ENCODE measurements at places on chromosomes 1 and 21.

DNA sequence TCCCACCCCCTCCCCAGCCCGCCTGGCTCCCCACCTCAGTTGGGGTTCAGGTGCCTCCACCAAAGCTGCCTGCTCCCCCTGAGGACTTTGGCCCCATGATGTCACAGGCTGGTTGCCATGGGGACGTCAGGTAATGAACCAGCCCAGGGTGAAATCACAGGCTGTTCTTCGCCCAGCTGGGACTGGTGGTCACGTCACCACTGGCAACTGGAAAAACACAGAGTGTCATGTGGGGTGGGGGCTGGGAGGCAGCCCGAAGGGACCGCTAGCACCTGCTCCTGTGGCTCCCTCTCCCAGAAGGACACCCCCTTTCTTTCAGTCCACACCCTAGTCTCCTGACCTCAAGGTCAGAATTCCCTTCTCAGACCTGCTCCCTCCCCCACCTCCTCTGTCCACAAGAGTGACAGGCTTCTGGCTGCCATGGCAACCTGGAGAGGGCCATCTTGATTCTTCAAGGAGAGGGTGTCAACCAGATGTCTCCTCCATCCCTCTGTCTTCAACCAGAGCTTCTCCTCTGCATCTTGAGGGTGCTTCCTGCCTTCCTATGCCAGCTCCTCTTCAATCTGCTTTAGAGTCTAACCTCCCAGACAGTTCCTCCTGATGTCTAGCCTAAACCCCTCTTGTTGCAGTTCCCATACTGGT lies 6.2 kb downstream of the FAM131C start:
- DNase-seq: no peak

DNA sequence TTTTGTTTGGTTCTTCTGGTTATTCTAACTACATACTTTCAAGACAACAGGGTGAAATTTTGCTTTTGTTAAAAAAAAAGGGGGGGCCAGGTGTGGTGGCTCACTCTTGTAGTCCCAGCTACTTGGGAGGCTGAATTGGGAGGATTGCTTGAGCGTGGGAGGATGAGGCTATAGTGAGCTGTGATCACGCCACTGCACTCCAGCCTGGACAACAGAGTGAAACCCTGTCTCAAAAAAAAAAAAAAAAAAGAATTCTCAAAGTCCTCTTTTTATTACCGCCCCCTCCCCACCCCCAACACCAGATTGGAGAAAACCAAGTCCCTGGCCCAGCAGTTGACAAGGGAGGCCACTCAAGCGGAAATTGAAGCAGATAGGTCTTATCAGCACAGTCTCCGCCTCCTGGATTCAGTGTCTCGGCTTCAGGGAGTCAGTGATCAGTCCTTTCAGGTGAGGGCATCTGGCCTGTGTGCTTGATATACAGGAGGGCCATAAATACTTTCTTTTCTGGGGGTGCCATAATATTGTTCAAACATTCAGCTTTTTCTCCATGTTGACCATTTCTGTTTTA lies 50.2 kb downstream of the LAMC2 start:
- no peak for DNase-seq

DNA sequence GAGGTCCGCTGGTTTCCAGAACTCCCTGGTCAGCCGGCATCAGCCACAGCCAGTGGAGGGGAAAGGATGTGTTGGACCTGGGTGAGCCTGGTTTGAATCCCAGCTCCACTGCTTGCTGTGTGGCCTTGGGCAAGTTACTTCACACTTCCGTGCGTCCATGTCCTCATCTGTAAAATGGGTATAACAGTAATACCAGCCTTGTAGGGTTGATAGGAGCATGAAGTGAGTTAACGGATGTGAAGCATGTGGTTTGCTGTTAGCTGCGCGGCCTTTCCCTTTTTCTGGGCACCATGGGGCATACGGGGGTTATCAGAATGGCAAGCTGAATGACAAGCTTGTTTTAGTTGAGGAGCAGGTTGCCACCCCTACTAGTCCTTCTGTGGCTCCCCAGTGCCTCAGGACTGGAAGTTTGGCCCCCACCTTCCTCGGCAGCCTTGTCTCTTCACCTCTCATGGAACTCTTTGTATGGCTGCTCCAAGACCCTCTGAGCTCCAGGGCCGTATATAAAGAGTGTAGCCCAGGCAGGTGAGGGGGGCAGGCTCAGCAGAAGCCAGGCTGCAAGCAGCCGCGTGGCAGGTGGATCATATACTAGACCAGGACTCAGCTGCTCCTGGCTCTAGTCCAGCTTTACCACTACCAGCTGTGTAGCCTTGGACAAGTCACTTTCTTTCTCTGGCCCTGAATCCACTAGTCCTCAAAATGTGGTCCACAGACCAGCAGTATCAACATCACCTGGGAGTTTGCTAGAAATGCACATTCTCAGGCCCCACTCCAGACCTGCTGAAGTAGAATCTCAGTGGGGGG lies 95.4 kb downstream of the LACTBL1 start:
- DNase-seq: no peak

- no peak for DNase-seq
Observed at GRCh38 chr1:12407050-12407961, 177.5 kb downstream of the VPS13D start.

GRCh38 chr1:172446547-172446946 lies 2.7 kb upstream of the PIGC start:
- DNase-seq: no peak

GRCh38 chr1:34165422-34165921 lies 442 bp upstream of the CSMD2 start:
- DNase-seq: no peak

GRCh38 chr1:205318231-205318991 lies 3.1 kb downstream of the NUAK2 start:
- no peak for DNase-seq

Measured in activated T-cell treated with anti-CD3 and anti-CD28 coated beads for 1 hour (primary cell).